T-helper 17 cell (primary cell): ENCODE measurements at places on chromosomes 3 and 15. TPM values are rescaled to one million over a fixed set of nuclear protein-coding genes. Genes with fewer than 3 reads are reported as not detected.

Gene DZIP3
- 14.3 TPM for total RNA-seq

GRCh38 chr15:28178290-28178689, 79.2 kb upstream of the OCA2 start:
- H3K27me3 ChIP-seq = no peaks in the 10 kb centered on the region
- H3K4me3 ChIP-seq = no peak overlapping the region
- H3K27ac ChIP-seq = peak overlapping the region; percentile 61
- no peaks in the 10 kb centered on the region for H3K4me1 ChIP-seq

Gene ERC2
- total RNA-seq = 0.21 TPM

Gene GOLGA8M
- not detected for total RNA-seq

DNA sequence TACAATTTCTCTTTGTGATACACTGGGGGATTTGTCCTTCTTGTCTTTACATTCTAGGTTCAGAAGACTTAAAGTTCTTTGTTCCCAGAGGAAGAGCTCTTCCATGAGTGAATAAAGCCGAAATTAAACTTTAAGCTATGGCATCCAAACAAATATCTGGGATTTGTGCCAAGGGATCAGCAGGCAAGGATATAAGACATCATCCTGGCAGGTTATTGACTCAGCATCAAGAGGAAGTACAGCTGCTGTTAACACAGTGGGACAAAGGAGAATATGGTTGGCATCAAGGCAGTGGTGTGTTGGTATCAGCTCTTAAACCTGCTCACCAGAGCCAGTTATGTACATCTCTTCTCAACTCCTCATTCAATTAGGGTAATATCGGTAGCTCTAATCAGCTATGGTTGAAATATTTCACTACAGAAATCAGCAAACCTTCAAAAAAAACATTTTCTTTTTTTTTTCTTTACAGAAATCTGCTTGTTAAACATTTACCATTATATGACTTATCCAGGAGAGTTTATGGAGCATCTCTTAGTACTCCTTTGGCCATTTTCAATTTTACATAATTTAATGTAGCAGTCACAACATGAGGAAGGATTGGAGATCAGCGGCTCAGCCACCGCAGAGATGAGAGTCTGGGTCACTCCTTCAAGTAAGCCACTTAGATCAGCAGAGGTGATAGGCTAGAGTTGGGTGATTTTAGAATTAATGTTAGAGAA, 1198.6 kb upstream of the EPHA6 start:
- H3K36me3 ChIP-seq = no peaks in the 10 kb centered on the region
- no peaks in the 10 kb centered on the region for H3K4me1 ChIP-seq
- no peak overlapping the region for H3K27ac ChIP-seq
- H3K27me3 ChIP-seq = no peaks in the 10 kb centered on the region

DNA sequence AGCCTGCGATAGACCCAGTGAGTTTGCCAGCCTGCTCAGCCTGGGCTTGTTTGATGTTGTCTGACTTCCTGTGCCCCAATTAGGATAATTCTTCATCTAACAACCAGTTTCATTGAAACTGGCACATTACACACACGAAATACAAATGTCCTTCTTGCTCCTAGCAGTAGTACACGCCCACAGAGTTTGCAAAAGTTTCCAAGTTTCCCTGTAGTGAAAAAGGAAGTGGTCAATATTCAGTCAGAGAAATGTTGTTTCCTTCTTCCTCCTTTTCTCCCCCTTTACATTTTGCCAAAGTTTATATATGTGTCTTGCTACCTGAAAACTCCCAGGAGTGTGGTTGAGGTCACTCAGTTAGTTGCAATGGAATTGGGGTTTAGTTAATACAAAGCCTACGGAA, 58.4 kb upstream of the LRTM1 start:
- no peaks in the 10 kb centered on the region for H3K36me3 ChIP-seq
- no peak overlapping the region for H3K4me3 ChIP-seq
- no peak overlapping the region for H3K27ac ChIP-seq
- H3K27me3 ChIP-seq = no peaks in the 10 kb centered on the region
- no peak for DNase-seq

Gene INO80
- 37.5 TPM for total RNA-seq

- DNase-seq = no peak
- H3K4me3 ChIP-seq = no peak overlapping the region
- H3K27ac ChIP-seq = no peak overlapping the region
- H3K4me1 ChIP-seq = no peaks in the 10 kb centered on the region
- no peaks in the 10 kb centered on the region for H3K27me3 ChIP-seq
Observed at GRCh38 chr3:110521019-110521418, 550.6 kb upstream of the NECTIN3 start.

DNA sequence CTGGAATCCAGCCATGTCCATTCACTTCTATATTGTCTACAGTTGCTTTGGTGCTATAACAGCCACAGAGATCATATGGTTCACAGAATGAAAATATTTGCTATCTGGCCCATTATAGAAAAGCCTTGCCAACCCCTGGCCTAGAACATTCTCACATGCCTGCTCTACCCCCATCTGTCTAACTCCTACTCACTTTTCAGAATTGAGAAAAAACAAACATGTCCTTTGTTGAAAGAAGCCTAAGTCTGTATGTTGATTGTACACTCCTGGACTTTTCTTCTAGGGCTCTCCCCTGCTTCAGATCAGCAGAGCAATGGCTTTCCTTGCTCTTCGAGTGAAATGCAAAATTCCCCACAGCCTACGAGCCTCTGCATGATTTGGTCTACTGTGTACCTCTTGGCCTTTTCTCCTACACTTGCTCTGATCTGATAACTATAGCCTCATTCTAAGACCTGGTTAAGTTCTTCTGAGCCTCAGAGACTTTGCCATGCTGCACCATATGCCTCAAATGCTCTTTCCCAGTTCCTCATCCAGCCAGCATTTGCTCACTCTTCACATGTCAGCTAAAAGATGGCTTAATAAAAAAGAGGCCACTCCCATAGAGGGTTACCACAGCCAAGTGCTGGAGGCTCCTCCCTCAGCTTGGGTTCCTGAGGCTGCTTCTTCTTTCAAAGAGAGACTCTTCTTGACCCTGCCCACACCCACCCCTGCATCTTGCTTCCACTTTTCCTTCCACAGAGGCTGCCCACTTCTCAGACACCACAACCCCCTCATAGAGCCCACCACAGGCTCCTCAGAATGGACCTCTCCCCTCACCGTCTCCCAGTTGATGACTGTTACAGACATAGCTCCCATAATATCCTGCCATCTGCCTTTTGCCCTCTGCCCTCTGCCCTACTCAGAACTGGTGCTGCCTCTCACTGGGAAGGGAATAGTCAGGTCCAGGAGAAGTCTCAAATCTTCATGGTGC, 22.9 kb upstream of the DCLK3 start:
- no peak overlapping the region for H3K4me3 ChIP-seq
- H3K36me3 ChIP-seq = peaks cover 6% of the 10 kb centered on the region
- H3K27me3 ChIP-seq = peaks cover 58% of the 10 kb centered on the region
- no peaks in the 10 kb centered on the region for H3K4me1 ChIP-seq
- DNase-seq = no peak

Gene NAALADL2
- not detected for total RNA-seq

GRCh38 chr3:184237211-184237610, 7.8 kb downstream of the VWA5B2 start:
- no peak for DNase-seq
- no peak overlapping the region for H3K27ac ChIP-seq
- peaks cover 11% of the 10 kb centered on the region for H3K27me3 ChIP-seq

DNA sequence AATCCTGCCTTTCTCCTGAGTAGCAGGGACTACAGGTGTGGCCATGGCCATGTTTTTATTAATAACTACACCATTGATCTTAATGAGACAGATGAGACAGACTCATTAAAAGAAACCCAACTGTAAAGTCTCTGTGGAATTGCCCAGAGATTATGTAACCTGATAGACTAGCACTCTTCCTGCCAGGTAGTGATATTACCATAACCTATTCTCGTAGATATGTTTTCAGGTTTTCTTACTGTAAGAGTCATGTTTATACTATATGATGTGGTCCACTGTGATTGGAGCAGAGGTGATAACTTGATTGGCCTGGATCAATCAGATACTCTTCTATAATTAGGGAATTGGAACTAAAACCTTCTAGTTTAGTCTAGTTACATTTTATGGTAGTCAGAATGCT, 93.7 kb downstream of the NFKBIZ start:
- H3K36me3 ChIP-seq = no peaks in the 10 kb centered on the region
- peak overlapping the region; percentile 32 for H3K27ac ChIP-seq
- H3K4me3 ChIP-seq = no peak overlapping the region
- no peaks in the 10 kb centered on the region for H3K27me3 ChIP-seq

Gene IL12A
- total RNA-seq = 1.7 TPM

- H3K27ac ChIP-seq = peak overlapping the region; percentile 95
- no peak for DNase-seq
- H3K27me3 ChIP-seq = no peaks in the 10 kb centered on the region
- H3K4me1 ChIP-seq = peaks cover 30% of the 10 kb centered on the region
- peaks cover 4% of the 10 kb centered on the region for H3K36me3 ChIP-seq
Observed at GRCh38 chr15:64163659-64164362, 989 bp upstream of the PPIB start.

Gene CMTM6
- total RNA-seq = 99.3 TPM

DNA sequence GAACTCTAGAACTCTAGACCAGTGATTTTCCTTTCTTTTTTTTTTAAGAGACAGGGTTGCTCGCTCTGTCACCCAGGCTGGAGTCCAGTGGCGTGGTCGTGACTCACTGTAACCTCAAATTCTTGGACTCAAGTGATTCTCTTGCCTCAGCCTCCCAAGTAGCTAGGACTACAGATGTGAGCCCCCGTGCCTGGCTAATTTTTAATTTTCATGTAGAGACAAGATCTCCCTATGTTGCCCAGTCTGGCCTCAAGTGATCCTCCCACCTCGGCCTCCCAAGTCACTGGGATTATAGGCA, 359.6 kb downstream of the SHQ1 start:
- no peaks in the 10 kb centered on the region for H3K36me3 ChIP-seq
- no peak for DNase-seq
- H3K27me3 ChIP-seq = peaks cover 7% of the 10 kb centered on the region

Gene UQCC5
- 8.0 TPM for total RNA-seq

DNA sequence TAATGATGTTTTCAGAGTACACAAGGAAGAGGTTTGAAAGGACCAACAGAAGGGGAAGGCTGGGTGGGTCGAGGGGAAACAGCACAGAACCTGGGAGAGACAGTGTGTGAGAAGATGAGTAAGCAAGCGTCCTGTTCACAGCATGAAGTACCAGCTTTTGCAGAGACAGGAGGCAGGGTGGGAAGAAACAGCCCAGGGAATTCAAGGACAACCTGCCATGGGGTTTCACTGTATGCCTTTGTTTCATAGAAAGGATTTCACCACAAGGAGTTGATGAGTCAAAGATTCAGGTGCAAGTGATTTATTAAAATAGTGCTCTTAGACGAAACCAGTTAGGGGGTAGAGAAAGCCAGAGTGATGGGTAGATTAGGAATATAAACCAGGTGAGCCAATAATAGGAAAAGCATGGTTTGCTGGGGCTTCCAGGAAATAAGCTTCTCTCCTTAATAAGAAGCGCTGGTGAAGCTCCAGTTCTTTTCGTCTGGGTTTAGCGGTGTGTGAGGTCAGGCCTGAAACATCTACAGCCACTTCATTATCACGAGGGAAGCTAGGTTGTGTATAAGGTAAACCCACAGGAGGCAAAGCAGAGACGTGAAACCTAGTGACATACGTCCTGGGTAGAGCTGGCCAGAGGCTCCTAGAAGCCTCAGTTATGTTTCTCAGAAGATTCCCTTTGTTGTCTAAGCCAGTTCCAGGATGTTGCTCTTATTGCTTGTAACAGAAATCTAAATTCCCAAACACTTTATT, 3.9 kb downstream of the HHLA2 start:
- DNase-seq = no peak
- H3K27me3 ChIP-seq = no peaks in the 10 kb centered on the region
- H3K27ac ChIP-seq = no peak overlapping the region
- no peaks in the 10 kb centered on the region for H3K36me3 ChIP-seq
- H3K4me1 ChIP-seq = peaks cover 39% of the 10 kb centered on the region

Gene TGM4
- total RNA-seq = not detected

GRCh38 chr15:78024883-78025282, 52.6 kb downstream of the TBC1D2B start:
- H3K4me1 ChIP-seq = peaks cover 19% of the 10 kb centered on the region
- no peak for DNase-seq
- H3K4me3 ChIP-seq = no peak overlapping the region
- no peaks in the 10 kb centered on the region for H3K27me3 ChIP-seq
- H3K27ac ChIP-seq = no peak overlapping the region

GRCh38 chr3:31132132-31132769, 237.8 kb upstream of the GADL1 start:
- H3K36me3 ChIP-seq = no peaks in the 10 kb centered on the region
- H3K27me3 ChIP-seq = no peaks in the 10 kb centered on the region
- H3K4me1 ChIP-seq = no peaks in the 10 kb centered on the region

Gene CCR5
- total RNA-seq = 3.2 TPM

- H3K36me3 ChIP-seq = no peaks in the 10 kb centered on the region
- H3K4me1 ChIP-seq = peaks cover 49% of the 10 kb centered on the region
- DNase-seq = no peak
Observed at GRCh38 chr15:60722328-60723112, 243.6 kb upstream of the ICE2 start.

DNA sequence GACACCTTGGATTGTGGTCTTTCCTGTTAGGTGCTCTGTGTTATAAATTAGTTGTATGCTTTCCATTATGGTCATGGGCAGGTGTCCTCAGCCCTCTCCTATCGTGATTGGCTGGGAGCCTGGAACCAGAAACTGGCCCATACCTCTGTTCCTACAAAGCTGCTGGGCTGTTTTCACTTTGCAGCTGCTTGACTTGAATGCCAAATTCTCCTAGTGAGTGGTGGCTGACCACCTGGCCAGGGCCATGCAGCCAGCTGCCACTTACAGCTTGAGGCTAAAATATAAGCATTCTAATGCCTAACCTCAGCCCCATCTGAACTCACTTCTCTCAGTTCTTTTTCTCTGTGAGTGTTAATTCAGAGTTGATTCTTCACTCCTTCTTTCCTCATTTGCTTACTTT, 239.3 kb upstream of the GBE1 start:
- H3K27me3 ChIP-seq = no peaks in the 10 kb centered on the region
- DNase-seq = no peak
- H3K36me3 ChIP-seq = no peaks in the 10 kb centered on the region
- no peak overlapping the region for H3K27ac ChIP-seq
- H3K4me1 ChIP-seq = no peaks in the 10 kb centered on the region
- H3K4me3 ChIP-seq = no peak overlapping the region

Gene LDHAL6B
- total RNA-seq = not detected

Gene P3H2
- not detected for total RNA-seq

DNA sequence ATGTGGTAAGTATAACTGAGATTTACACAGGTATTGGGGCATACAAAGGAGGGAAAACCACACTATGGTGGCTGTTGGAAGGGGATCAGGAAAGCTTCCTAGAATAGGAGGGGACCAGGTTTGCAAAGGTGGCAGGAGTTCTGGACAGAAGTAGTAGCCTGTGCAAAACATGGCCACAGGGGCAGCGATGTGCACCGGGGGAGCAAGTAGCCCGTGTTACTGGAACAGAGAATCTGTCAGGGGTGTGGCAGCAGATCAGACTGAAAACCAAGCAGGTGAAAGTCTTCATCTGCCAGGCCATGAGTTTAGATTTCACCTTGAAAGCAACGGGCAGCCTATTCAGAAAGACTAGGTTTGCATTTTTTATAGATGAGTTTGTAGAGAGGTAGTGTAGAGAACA, 182.3 kb upstream of the LPP start:
- no peaks in the 10 kb centered on the region for H3K27me3 ChIP-seq
- peaks cover 2% of the 10 kb centered on the region for H3K36me3 ChIP-seq
- no peak for DNase-seq
- H3K4me3 ChIP-seq = no peak overlapping the region
- H3K4me1 ChIP-seq = peaks cover 36% of the 10 kb centered on the region

Gene GRAMD2A
- not detected for total RNA-seq

Gene FOXB1
- total RNA-seq = 0.21 TPM

Gene HDC
- total RNA-seq = 3.5 TPM
